ENCODE measurements at places on chromosomes 1 and 21. TPM values are rescaled to one million over a fixed set of nuclear protein-coding genes. Genes with fewer than 3 reads are reported as not detected.

Gene SEMA6C
- total RNA-seq: 8.2 TPM

GRCh38 chr1:39003794-39004193, 12.7 kb downstream of the AKIRIN1 start:
- no peak for DNase-seq

- no peak for DNase-seq
Observed at GRCh38 chr1:20665726-20666125, 4.6 kb upstream of the DDOST start.

GRCh38 chr1:85219853-85220610, 19.2 kb upstream of the SYDE2 start:
- no peak for DNase-seq

Gene DNASE2B
- total RNA-seq: 0.42 TPM

DNA sequence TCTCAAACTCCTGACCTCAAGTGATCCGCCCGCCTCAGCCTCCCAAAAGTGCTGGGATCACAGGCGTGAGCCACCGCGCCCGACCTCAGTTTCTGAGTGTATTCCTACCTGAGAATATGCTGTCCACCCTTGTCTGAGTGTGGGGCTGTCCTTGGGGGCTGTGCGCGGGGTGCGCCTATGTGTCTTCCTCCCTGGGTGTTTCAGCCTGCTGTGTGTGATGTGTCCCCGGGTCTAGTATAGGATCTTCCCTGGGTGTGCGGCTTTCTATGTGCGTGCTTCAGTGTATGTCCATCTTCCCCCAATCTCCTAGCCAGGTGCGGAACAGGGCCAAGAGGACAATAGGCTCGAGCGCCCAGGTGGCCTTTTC, 8.3 kb upstream of the ID3 start:
- DNase-seq: no peak

GRCh38 chr1:234216116-234216703, 157.0 kb upstream of the COA6 start:
- no peak for DNase-seq

Gene ADAM30
- not detected for total RNA-seq

- DNase-seq: no peak
Observed at GRCh38 chr1:116207126-116207735, 96.0 kb downstream of the MAB21L3 start.

Gene MPZ
- total RNA-seq: 3.6 TPM

DNA sequence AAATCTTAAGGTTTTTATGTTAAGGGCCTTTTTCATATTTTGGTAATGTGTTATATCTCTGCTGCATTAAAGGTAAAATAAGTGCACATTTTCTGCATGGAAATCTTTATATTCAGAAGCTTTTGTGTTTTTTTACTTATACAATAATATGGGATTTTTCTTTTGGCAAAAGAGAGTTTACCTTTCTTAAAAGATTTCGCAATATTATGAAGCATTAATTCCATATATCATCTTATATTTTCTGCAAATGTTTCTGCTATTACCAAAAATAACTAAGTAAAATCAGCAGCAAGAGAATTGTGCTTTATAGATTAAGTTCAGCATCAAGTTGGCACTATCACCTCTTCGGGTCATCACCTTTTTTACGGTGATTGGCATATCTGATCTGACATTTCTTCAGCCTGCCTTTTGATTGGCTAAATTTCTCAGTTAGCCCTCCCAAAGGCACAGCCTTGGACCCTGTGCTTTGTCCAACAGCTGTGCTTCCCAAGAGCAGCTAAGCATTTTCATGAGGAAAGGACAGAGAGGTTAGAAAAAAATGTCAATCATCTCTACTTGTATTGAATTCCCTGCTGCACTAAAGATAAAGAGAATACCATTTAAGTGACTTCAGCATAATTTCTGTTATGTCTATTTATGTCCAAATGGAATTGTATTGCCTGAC, 767.1 kb upstream of the PRMT6 start:
- DNase-seq: no peak

- no peak for DNase-seq
Observed at GRCh38 chr1:57599236-57599994, 175.6 kb upstream of the DAB1 start.

DNA sequence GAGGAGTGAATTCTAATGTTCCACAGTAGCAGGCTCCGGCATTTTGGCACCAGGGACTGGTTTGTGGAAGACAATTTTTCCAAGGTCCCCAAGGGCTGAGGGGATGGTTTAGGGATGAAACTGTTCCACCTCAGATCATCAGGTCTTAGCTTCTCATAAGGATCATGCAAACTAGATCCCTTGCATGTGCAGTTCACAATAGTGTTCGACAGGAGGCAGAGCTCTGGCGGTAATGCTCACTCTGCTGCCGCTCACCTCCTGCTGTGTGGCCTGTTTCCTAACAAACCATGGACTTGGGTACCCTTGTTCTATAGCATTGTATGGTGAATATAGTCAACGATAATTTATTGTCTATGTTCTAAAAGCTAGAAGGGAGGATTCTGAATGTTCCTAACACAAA, 16.6 kb downstream of the CRNN start:
- peak; percentile 32 for DNase-seq

GRCh38 chr1:239892602-239893001, 199.1 kb upstream of the FMN2 start:
- no peak for DNase-seq

Gene AMIGO1
- 0.10 TPM for total RNA-seq

DNA sequence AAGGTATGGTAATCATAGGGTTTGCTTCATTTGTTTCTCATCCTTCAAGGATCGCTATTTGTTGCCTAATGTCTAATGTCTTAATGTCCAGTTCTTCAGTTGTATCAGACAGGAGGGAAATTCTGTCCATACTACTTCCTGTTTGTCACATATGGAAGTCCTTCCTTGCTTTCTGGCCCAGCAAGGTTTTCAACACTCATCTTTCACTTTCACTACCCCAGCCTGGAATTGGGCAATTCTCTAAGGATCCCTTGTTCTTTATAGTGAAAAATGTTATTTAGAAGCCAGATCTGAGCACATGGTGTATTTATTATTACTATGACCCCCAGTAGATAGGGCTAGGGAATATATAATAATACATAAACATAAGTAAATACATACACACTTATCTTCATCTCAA, 50.6 kb upstream of the SLC35A3 start:
- no peak for DNase-seq

DNA sequence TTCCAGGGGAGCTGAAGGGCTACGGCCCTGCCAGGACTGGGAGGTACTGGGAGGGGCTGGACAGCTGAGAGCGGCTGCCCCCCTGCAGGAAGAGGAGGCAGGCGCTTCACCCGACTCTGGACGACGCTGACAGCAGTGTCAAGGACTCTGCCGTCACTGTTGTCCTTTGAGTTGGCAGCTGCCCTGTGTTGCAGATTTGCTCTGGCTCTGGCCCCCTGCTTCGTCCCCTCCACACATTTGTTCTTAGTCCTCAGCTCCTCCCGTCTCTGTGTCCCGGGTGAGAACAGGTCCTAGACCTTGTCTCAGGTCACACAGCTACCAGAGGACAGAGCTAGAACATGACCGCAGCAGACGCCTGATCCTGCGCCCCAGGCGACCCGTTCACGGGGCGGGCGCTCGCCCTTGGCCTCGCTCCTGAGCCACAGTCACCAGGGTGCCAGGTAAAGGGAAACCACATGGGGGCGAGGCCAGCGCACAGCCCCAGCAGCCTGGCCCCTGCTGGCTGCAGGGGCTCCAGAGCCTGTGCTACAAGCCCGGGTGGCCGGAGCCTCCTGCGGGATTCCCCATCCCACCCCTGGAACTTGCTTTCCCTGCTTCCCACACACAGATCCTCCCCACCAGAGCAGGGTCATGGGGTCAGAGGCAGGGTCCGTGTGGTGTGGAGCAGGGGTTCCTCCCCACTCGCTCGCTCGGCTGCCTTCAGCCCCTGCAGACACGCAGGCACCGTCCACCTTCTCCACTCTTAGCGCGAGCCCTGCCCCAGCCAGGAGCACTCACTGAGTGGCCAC, 10.7 kb upstream of the NPHP4 start:
- no peak for DNase-seq

Gene PRCC
- 78.1 TPM for total RNA-seq

DNA sequence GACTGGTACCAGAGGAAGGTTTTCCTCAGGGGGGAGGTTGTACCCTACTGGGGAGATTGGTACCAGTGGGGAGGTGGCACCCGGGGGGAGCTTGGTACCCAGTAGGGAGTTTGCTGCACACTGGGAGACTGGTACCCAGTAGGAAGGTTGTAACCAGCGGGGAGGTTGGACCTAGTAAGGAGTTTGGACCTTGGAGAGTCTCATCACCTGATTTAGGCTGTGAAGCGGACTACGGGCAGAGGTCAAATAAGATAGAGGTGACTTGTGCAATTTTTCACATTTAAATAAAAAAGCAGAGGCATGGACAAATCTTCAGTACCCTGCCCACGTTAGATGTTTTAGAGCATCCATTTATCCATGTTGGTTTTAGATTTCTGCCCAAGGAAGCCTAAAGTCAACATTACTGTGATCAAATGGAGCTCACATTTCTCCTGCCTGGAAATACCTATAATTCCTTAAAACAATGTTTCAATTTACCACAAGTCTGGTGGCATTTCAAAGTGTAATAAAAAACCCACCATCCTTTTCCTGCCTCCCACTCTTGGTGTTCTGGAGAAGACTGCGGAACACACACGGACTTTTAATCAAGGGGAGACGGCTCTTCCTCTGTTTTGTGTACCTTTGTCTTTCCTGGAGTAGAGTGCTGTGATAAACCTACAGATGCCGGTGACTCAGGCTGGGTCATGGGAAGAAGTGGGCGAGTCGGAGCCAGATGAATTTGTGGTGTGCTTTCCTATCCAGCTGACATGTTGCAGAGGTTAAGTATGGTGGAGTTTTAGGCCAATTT, 36.2 kb upstream of the MRPS6 start:
- DNase-seq: no peak

Gene PTPN7
- total RNA-seq: 0.76 TPM

DNA sequence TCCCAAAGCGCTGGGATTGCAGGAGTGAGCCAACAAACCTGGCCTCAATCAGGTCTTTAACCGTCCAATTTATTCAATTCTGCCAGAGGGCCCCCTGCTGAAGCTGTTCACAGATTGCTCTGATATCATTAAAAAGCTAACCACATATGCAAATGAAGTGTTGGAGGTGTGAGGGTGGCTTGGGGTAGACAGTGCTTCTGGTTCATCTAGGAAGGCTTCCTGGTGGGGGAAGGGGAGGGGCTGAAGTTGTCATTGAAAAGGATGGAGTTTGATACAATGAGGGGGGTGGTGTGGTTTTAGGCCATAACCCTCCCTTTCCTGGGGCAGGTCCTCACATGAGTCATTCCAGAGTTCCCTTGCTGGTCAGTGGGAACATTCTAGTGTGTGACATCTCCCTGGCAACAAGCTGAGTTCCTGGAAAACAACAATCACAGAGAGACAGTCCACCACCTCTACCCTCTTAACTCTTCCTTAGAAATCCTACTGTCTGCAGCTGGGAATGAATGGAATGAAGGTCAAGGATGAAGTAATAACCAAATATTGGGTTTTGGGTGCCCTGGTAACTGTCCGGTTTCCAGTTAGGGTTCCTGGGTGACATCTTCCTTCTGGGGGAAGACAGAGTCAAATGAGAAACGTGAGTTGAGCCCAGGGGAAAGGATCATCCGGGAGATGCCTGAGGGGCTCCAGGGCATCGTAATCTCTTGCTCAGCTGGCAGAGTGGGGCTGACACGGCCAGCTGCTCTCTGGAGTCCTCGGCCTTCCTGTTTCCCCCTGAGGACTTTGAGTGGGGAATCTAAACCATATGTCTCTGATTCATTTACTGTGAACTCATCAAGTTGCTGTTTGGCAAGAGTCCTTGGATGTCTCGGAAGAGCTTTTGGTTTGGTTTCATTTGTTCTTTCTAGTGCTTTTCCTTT, 32.2 kb downstream of the BATF3 start:
- DNase-seq: peak; percentile 10

- no peak for DNase-seq
Observed at GRCh38 chr21:45029948-45030681, 44.3 kb upstream of the ADARB1 start.

DNA sequence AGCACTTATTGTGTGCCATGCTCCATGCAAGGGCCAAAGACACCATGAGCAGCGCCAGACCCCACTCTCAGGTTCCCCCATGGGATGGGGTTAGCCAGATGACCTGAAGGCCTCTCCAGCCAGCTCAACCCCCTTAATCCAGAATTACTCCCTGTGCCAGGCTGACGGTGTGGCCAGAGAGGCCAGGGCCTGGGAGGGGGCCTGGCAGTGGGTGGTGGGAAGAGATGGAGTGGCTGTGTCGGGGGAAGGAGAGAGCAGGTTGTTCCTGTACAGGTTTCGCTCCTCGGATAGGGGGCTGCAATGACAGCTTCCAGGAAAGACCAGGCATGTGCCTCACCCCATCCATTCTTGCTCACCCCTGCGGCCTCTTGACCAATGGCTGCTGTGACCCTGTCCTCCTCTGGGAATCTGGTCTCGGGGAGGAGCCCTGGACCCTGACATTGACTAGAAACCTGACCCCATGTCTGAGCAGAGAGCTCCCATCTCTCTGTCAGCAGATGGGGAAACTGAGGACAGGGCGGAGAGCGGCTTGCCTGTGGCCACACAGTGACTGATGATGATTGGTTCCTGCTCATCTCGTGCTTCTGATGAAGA, 345.3 kb downstream of the MATN1 start:
- no peak for DNase-seq

Measured in HCT116 (cell line).